ENCODE measurements at places on chromosomes 11 and 22.

DNA sequence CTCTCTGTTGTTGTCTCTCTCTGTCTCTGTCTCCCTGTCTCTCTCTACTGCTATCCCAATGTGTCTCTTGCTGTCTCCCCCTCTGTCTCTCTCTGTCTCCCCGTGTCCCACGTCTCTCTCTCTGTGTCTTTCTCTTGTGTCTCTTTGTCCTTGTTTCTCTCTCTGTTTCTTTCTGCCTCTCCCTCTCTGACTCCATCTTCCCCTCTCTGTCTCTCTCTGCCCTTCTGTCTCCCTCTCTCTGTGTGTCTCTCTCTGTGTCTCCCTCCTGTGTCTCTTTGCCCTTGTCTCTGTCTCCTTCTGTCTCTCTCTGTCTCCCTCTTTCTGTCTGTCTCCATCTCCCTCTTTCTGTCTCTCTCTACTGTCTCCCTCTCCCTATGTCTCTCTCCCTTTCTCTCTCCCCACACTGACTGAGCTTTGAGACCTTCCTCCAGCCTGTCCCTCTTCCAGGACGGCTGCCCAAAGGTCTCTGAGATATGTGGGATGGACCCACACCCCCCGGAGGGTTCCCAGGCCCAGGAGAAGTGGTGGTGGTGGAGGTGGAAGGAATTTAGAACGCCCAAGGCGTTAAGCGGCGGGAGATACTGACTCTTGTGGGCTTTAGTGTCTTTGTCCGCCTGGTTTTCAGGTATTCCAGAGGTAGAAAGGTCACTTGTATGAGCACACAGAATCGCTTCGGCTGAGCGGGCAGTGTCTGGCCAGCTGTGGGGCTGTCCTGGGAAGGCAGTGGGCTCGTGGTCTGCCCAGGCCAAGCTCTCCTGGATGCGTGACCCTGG is 65.5 kb upstream of the CCND1 start:
- DNase-seq: no peak

- no peak for DNase-seq
These were observed 224.8 kb upstream of the RAG2 start for GRCh38 chr11:36822829-36823228.

DNA sequence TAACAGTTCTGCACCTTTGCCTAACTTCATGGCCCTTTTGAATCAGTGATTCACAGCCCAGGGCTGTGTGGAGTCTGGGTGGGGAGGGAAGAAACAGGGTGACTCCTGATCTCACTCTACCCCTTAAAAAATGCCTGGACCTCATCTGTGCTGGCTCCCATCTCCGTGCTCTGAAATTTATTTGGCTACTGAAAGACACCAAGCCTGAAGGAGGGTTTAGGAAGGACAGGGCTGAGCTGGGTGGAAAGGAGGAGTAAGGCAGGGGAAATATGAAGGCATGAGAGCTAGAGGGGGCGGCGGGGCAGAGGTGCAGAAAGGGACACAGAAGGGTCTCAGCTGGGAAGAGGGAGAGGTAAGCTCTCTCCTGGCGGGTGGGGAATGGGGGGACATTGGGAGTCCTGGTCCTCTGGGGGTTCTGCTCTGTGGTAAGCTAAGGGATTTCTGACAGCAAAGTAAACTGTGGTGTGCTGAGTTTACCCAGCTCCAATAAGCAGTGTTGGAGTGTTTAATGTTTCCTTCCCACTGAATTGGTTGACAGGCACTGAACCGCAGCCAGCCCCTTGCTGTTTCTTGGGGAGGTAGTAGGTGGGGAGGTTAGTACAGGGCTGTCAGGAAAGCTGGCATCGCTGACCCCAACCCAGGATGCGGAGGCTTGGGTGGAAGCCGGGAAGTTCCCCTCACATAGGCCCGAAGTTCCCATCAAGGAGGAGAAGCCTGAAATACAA is 71.1 kb downstream of the RPUSD4 start:
- DNase-seq: no peak

GRCh38 chr11:95723361-95723942 is 66.1 kb downstream of the FAM76B start:
- no peak for DNase-seq

DNA sequence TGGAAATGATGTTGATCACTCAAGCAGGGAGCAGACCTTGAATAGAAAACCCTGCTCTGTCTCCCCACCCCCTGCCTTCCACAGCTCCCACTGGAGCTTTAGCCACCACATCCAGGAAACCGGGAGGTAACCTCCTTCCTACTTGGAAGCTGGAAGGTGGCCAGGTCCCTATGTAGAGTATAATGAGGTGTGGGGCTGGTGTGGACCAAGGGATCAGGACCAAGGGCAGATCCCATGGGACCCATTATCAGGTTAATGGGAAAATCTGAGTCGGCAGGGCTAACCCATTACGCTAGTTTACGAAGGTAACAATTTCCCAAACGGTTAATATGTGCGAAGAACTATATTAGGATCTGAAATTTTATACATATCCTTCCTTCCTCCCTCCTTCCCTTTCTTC is 321.9 kb downstream of the MIAT start:
- DNase-seq: no peak

- no peak for DNase-seq
These were observed 25.4 kb downstream of the CPT1A start for GRCh38 chr11:68816251-68816776.

GRCh38 chr11:27303903-27304302 is 59.1 kb downstream of the CCDC34 start:
- DNase-seq: no peak

- no peak for DNase-seq
These were observed 74.1 kb downstream of the LRP5 start for GRCh38 chr11:68386331-68386978.

DNA sequence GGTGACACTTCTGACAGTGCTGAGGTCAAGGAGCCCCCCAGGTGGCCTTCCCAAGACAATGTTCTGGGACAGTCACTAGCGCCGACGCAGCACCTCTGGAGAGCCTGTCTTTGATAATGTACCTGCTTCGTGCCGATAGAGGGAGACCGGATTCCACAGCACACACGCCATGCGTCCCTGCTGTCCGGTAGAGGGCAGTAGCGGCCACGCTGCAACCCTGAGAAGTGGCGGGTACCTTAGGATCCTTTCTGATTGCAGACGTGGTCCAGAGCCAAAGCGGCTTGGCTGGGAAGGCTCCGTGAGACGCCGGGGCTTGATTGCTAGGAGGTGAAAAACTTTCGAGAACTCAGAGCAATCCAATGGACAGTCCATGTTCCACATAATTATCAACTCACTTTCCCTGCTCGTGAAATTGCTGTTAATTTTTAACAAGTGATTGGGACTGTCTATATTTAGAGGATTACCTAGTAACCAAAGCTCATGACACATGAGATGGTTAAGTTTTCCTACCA is 11.4 kb upstream of the BARX2 start:
- DNase-seq: peak; percentile 81

GRCh38 chr11:21105196-21105917 is 436.0 kb downstream of the NELL1 start:
- DNase-seq: no peak

DNA sequence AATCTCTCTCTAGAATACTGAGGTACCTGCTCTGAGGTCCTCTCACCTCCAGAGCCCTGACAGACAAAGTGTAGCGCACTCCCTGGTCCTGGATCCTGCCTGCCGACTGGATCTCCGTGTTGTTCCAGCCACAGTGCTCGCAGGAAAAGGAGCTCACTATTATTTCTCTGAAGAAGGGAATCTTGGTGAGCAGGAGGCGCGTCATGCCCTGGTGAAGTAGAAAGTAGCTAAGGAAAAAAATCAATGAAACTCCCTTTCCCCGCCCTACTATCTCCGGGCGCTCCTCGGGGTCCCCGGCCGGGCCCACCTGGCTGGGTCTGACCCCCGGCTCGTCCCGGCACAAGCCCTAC is 412 bp downstream of the ZPR1 start:
- DNase-seq: no peak

GRCh38 chr11:99592266-99592665 is 571.5 kb downstream of the CNTN5 start:
- DNase-seq: no peak

- no peak for DNase-seq
These were observed 43.6 kb downstream of the TEAD1 start for GRCh38 chr11:12717851-12718291.

- no peak for DNase-seq
These were observed 57.7 kb downstream of the PDGFD start for GRCh38 chr11:104106136-104106754.

- no peak for DNase-seq
These were observed 422.4 kb upstream of the CADM1 start for GRCh38 chr11:115926601-115927000.

DNA sequence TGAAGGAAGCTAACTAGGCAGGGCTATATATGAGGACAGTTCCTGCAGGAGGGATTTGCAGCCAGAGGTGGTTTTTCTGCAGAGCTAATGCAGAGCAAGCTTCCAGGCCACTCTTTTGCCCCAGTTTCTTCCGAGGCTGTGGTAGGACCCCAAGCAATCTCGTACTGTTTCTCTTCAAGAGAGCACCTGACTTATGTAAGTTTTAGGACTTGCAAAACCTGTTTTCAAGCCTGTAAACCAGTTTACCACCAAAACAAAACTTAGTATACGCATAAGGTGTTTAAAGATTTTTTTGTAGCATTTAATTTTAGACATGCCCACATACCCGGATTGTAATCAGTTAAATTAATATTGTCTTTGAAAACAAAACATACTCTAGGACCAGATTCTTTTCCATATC is 7.7 kb upstream of the APLP2 start:
- no peak for DNase-seq

- no peak for DNase-seq
These were observed at the start of gene MS4A4E for GRCh38 chr11:60242740-60243239. Gene MS4A4E (minus strand): TSS chr11:60243137. CDS start chr11:60230055, 13,082 bp downstream.

DNA sequence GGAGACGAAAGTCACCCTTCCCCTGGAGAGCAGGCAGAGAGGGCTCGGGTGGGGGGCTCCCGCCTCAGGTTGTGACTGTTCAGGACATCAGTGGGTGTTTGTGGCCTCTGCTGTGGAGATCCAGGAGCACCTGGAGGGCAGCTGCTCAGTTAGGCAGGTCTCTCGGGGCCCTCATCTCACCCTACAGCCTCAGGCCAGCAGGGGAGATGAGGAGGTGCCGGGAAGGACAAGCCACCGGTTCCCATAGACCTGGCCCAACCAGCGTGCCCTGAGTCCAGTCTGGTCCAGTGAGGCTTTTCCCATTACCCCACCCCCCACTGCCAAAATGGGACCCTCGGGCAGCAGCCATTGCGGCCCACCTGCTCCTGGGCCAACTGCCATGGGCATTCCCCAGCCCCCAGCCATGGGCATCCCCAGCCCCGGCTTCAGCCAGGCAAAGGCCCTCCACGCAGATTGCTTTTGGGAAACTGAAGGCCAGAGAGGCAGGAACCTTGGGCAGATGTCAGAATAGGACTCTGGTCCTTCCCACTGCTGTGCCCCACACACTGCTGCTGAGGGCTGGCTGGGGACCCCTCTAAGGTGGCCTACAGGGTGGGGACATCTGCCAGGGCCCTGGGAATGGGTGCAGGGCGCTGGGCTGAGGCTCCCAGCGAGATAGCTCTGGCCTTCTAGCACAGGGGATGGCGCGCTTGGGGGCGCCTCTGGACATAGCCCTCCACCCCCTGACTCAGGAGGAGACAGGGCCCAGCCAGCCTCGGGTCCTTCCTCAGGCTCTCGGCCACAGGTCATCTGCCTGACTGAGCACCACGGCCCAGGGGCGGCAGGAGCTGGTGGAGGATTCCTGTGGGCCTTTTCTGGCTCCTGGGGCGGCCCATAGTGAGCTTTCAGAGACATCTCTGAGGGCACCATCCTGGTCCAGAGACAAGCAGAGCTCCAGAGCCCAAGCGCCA is 4.8 kb downstream of the PIM3 start:
- DNase-seq: peak; percentile 44
